Kidney (tissue), 22 donors: ENCODE measurements at places on chromosomes 1 and 21. TPM values are rescaled to one million over a fixed set of nuclear protein-coding genes. Genes with fewer than 3 reads are reported as not detected.

Gene ARHGAP30
- 21.6 TPM for total RNA-seq

Gene PRMT2
- 100 TPM for total RNA-seq

Gene GPR37L1
- 0.13 TPM for total RNA-seq

Gene RAB3B
- total RNA-seq: 0.72 TPM

Gene DNAJC16
- total RNA-seq: 30.1 TPM

Gene SPATA46
- total RNA-seq: not detected

Gene C1orf94
- not detected for total RNA-seq

Gene KRTAP27-1
- not detected for total RNA-seq
